T-cell (primary cell): ENCODE measurements at places on chromosomes 13 and 19. TPM values are rescaled to one million over a fixed set of nuclear protein-coding genes. Genes with fewer than 3 reads are reported as not detected.

The ZNF486 gene
- total RNA-seq = 7.6 TPM

The MBD3L3 gene
- not detected for total RNA-seq

The SERPINE3 gene
- not detected for total RNA-seq

The RDH8 gene
- total RNA-seq = not detected

The TMPRSS9 gene
- total RNA-seq = not detected

The PGLYRP1 gene
- not detected for total RNA-seq

The CCDC194 gene
- total RNA-seq = 2.7 TPM

The DLEU7 gene
- not detected for total RNA-seq

The RAB20 gene
- 2.9 TPM for total RNA-seq

The ICAM5 gene
- total RNA-seq = 0.59 TPM

The LMTK3 gene
- total RNA-seq = 19.3 TPM

The ZFP30 gene
- total RNA-seq = 15.0 TPM

The C5AR1 gene
- 2.0 TPM for total RNA-seq

- no peak for DNase-seq
These were observed at the start of gene CDC42EP5 for GRCh38 chr19:54473071-54473891. Gene CDC42EP5, minus strand, starts transcription at chr19:54473296. Its CDS starts 7,749 bp downstream, at chr19:54465547.

DNA sequence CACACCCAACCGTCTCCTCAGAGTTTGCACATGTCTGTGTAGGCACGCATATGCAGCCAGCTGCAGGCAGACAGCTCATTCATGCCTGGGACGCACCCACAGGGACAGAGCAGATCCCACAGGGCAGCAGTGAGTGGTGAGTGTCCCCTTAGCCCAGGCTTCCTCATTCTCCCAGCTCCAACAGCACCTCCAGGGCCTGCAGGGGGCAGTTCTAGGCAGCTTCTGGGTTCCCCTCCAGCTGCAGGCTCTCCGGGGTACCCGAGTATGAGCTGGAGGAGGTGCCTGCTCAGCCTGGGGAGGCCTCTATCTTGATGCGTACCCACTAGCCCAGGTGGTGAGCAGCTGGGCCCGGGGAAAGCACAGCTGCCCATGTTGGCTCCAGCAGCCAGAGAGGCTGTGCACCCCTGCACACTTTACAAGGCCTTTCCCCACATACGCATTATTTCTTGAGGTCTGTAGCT, 1.3 kb upstream of the SHANK1 start:
- DNase-seq = no peak

GRCh38 chr13:64992314-64992713, 2237.8 kb downstream of the PCDH9 start:
- no peak for DNase-seq

DNA sequence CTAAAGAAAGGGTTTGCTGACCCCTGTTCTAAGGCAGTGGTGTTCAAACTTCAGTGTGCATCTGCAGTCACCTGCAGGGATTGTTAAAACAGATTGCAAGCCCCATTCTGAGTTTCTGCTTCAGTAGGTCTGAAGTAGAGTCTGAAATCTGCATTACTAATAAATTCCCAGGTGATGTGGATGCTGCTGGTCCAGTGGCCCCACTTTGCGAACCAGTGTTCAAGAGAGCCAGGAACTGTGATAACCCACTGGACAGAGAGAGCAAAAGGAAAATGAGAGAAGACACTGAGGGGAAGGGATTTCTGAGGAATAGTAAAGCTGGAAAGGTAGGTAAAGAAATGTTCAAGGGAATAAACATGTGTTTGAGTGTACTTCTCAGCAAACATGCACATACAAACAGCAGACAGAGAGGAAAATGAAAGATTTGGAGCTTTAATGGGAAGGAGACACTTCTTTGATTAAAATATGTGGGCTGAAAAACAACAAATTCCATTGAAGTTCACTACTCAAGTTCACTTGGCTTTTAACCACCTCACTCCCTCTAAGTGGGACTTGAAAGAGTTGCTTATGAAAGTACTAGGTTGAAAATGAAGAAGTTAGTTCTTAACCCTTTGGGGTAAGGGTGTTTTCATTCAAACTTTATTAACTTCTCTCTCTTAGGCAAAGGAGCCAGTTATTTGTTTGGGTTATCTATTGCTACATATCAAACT, 26.4 kb upstream of the FAM216B start:
- DNase-seq = no peak

DNA sequence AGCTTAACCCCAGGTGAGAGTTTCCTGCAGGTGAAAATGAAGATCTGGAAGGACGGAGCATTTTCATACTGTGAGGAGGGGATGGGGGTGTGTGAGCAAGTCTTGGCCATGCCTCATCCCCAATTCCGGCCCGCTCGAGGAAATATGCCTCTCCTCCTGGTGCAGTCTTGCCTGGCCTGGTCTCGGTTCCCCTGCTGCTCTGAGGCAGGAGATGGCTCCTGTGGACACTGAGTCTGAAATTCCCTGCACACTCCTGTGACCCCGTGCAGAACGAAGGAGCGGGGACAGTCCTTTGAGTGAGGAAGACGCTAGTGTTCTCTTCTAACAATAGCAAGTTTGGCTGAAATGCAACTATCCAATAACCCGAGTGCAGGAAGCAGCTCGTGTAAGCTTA, 329 bp upstream of the ZNF439 start:
- no peak for DNase-seq

GRCh38 chr13:109615721-109616420, 170.5 kb downstream of the IRS2 start:
- DNase-seq = no peak

GRCh38 chr13:79228972-79229371, 177.1 kb downstream of the RBM26 start:
- no peak for DNase-seq
